ENCODE measurements at places on chromosomes 6 and 20. TPM values are rescaled to one million over a fixed set of nuclear protein-coding genes. Genes with fewer than 3 reads are reported as not detected.

GRCh38 chr6:166469426-166469961 is 86.8 kb upstream of the MPC1 start:
- DNase-seq: no peak

DNA sequence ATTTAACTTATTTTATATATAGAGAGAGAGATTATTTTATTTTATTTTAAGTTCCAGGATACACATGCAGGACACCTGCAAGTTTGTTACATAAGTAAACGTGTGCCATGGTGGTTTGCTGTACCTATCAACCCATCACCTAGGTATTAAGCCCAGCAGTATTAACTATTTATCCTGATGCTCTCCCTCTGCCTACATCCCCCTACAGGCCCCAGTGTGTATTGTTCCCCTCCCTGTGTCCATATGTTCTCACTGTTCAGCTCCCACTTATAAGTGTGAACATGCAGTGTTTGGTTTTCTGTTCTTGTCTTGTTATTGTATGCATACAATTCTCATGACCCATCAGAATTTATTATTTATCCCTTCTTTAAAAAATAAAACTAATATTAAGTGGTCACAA is 34.6 kb downstream of the FKBP1C start:
- no peak for DNase-seq

DNA sequence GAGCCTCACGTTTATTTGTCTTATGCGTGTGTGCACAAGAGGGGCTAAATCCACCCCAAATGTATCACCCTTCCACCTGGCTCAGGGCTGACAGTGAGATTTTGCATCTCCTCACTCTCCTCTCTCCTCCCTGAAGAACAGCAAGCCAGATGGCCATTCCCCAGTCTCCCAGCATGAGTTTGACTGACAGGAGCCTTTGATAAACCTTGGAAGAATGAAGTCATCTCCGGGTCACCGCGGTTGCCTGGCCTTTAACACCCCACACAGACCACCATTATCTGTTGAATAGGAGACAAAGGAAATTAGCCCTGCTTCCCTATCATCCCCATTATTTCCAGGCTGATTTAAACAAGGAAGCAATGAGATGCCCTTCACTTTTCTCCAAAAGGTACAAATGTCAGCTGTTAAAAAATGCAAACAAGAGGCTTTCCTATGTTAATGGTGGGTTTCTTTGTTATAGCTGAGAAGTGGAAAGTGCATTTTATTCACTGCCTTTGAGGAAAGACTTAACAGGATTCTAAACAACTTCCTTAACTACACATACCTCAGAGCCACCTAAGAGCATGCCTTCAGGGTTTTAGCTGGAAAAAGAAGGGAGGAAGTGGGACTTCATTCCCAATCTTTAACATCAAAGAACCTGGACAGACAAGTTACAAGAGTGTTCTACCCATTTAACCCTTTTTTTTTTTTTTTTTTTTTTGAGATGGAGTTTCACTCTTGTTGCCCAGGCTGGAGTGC is 524.8 kb upstream of the ID4 start:
- no peak for DNase-seq

GRCh38 chr6:161138543-161139303 is 135.1 kb downstream of the AGPAT4 start:
- no peak for DNase-seq

SLC17A1 gene
- not detected for total RNA-seq

- no peak for DNase-seq
Observed at GRCh38 chr6:53944543-53944942, 149.7 kb downstream of the LRRC1 start.

VWA7 gene
- 0.36 TPM for total RNA-seq

GRCh38 chr6:25735261-25735660 is 19.3 kb upstream of the SLC17A4 start:
- no peak for DNase-seq

PHF10 gene
- 19.3 TPM for total RNA-seq

DDX27 gene
- 66.3 TPM for total RNA-seq

- DNase-seq: no peak
Observed at GRCh38 chr6:71114986-71115385, 158.1 kb upstream of the B3GAT2 start.

SIGLEC1 gene
- total RNA-seq: not detected

- DNase-seq: no peak
Observed at GRCh38 chr20:22390543-22390903, 193.8 kb downstream of the FOXA2 start.

- DNase-seq: no peak
Observed at GRCh38 chr20:1472556-1473245, 6.1 kb upstream of the NSFL1C start.

- no peak for DNase-seq
Observed at GRCh38 chr20:9565910-9566550, 51.6 kb downstream of the LAMP5 start.

DNA sequence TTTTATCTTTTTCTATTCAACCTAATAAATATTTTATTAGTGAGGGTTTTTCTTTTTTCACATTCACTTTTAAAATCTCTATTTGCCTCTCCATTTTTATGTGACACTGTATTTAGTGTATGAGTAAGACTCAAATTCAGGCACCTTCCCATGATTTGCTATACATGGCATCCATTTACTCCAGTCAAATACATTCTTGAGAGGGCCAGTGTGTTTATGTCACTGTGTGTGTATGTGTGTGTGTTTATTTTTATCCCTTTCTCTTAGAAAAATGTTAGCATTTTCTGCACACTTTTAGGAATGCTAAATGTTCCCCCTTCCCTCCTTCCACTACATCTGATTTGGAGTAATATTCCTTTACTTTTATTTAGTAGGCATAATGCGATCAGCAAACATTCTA is 290.0 kb downstream of the PACRG start:
- no peak for DNase-seq

CHMP4B gene
- 47.8 TPM for total RNA-seq

TNFRSF21 gene
- total RNA-seq: 181 TPM

OXT gene
- not detected for total RNA-seq

- DNase-seq: no peak
Observed at GRCh38 chr6:140063021-140063399, 688.6 kb upstream of the CITED2 start.

IMPG1 gene
- total RNA-seq: not detected

DNA sequence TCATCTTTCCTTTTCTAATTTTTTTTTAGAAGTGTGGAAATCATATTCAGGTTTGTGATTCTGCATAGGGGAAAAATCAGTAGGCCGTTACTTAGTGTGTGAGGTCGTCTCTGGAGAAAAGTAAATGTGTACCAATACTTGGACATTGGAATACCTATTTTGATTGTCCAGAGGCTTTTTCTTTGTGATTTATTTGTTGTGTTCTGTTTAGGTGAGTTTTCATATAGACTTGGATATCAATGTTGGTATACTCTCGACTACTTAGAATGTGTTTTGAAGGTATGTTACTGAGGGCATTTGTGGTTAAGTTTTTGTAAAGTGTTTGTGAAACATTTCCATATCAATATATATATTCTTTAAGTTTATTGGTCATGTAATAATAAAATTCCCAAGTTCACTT is 2.3 kb downstream of the CD2AP start:
- DNase-seq: no peak

MEP1A gene
- not detected for total RNA-seq

DNA sequence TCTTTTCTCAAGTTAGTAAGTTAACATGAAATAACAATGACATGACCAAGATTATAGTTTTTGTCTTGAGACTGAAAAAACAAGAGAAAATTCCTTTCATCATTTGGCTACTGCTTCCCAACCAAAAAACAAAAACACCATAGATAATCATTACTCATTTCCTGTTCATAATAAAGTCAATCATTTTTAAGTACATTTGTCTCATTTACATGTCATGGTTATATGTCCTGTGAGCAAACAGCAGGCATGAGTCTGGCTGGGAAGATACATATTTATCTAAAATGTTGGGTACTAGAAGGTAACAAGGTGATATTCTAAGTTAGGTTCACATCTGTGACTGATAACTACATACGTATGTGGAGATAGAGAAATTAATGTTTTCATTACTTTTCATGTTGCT is 180.5 kb downstream of the ISM1 start:
- DNase-seq: no peak

DNA sequence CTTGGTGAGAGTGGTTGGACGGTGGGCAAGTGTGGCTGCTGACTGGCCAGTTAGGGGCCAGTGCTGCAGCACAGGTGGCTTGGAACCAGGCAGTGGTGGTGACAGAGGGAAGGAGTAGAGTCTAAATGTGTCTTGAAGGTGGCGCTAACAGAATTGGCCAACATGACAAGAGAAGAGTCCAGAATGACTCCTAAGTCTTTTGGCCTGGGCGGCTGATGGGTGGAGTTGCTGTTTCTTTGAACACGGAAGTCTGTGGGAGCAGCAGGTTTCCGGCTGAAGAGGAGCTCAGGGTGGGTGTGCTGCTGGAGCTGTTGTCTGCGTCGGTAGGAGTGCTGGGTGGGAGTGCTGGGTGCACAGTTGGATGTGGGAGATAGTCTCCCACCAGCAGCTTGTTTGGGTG is 10.1 kb downstream of the LSM14B start:
- DNase-seq: no peak

XKR7 gene
- total RNA-seq: not detected

C20orf144 gene
- 0.24 TPM for total RNA-seq

GRCh38 chr6:168496997-168497331 is 56.0 kb downstream of the SMOC2 start:
- DNase-seq: no peak

DNA sequence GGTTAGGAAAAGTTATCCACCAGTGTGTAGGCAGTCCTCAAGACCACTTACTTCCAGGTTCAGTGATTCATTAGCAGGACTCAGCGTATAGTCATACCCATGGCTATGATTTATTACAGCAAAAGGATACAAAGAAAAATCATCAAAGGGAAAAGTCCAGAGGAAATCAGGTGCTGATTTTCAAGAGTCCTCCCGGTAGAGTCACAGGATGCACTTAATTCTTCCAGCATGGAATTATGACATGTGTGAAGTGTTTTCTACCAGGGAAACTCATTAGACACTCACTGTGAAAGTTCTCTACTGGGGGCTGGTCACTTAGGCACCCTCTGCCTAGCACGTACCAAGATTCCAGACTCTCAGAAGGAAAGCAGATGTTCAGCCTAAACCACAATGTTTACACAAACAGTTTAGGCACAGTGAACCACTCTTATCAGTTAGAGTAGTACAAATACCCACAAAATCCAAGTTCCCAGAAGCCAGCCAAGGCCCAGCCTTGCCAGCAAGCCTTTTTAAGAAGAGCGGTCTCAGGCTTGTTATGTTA is 10.2 kb downstream of the WFDC3 start:
- peak; percentile 99 for DNase-seq

SNX5 gene
- total RNA-seq: 187 TPM

SNTA1 gene
- 45.1 TPM for total RNA-seq

RAD21L1 gene
- total RNA-seq: 0.98 TPM

GRCh38 chr6:43628393-43629103 is 516 bp downstream of the GTPBP2 start:
- DNase-seq: peak; percentile 47

HLA-DQA1 gene
- total RNA-seq: not detected

ADGRF5 gene
- 0.20 TPM for total RNA-seq

GRCh38 chr6:17001188-17001587 is 100.7 kb upstream of the STMND1 start:
- DNase-seq: peak; percentile 42

Data from RPMI7951 (cell line).